ENCODE measurements at places on chromosomes 3 and 15. TPM values are rescaled to one million over a fixed set of nuclear protein-coding genes. Genes with fewer than 3 reads are reported as not detected.

Gene VIPR1
- 41.8 TPM for total RNA-seq

Gene ARF4
- 93.2 TPM for total RNA-seq

Gene DNAH1
- total RNA-seq = 1.5 TPM

Gene ANKRD63
- not detected for total RNA-seq

Gene EIF2A
- total RNA-seq = 104 TPM

Gene NEK11
- total RNA-seq = 0.92 TPM

Gene SIDT1
- 2.2 TPM for total RNA-seq

Gene NTRK3
- 2.9 TPM for total RNA-seq

DNA sequence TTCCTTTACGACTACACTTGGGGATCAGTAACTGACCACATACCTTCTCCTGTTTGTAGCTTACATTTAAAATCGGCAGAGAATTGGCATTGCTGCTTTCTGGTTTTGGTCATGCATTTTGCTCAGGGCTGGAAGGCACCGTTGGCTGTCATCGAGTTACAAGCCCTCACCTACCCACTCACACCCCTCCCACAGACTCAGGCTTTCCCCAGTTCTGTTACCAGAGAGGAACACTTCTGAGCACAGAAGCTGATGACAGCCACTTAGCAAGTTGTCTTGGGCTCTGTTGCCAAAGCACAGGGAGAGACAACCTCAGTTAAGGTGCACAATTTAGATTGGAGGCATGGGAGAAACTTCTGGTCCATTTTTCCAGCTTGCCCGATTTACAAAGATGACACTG, 204.8 kb upstream of the TOPAZ1 start:
- no peak for DNase-seq

DNA sequence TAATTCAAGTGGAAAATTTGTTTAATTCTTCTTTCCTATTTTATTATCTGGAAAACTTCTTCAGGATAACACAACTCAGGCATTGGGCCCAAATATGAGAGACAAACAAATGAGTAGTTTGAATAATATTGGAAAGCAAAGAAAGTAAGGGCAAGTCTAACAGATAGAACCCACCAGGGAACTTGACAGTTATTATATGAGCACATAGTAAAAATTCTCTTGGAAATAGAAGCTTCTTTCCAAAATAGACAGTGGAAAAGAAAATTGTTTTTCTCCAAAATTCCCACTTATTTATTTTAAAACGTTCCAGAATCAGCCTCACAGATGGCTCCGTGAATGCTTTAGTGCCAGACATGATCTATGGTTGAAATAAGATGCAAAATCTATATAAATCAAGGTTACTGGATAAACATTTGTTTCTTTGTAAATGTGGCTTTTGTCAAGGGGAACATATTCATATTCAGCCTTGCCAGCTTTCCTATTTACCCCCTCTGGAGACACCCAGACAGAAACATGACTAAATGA, 23.9 kb downstream of the LDHAL6B start:
- DNase-seq = no peak

DNA sequence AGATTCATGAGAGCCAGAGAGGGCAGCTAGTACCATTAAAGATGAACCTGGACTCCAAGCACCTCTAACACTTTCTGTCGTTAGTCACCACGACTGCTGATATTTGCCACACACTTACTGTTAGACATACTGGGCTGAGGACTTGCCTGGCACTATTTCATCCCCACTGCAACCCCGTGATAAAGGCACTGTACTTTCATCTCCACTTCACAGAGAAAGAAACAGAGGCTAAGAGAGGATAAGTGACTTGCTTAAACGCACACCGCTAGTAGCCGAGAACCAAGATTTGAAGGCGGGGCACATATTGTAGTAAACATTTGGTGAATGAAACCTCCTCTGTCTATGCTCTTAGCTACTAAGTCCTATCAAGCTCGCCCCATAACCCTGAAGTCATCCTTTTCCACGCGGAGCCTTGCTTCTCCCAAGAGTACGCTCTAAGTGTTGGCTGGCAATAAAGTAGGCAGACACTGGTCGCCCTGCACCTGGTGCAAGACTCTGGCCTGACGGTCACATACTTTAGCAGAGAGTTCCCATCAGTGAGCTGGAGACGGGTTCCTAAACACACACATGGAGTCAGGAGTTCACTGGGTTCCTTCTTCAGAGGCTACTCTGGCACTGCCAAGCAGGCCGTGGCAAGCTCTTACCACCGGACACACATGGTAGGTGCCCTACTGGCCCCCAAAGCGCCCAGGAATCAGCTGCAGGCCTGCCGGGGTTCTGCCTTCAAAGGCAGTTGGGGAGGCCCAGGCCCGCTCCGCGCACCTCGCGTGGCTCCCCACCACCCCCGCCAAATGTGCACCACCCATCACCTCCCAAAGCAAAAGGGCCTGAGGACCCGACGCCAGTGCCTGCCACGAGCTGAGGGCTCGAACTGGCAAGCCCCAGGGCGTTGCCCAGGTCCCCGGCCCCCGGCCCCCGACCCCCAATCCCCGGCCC, 951 bp downstream of the POMGNT2 start:
- DNase-seq = peak; percentile 43

- DNase-seq = no peak
These were observed 546.2 kb downstream of the GRM7 start for GRCh38 chr3:7407107-7407506.

GRCh38 chr3:38110314-38111050, 26.4 kb downstream of the ACAA1 start:
- DNase-seq = peak; percentile 29

DNA sequence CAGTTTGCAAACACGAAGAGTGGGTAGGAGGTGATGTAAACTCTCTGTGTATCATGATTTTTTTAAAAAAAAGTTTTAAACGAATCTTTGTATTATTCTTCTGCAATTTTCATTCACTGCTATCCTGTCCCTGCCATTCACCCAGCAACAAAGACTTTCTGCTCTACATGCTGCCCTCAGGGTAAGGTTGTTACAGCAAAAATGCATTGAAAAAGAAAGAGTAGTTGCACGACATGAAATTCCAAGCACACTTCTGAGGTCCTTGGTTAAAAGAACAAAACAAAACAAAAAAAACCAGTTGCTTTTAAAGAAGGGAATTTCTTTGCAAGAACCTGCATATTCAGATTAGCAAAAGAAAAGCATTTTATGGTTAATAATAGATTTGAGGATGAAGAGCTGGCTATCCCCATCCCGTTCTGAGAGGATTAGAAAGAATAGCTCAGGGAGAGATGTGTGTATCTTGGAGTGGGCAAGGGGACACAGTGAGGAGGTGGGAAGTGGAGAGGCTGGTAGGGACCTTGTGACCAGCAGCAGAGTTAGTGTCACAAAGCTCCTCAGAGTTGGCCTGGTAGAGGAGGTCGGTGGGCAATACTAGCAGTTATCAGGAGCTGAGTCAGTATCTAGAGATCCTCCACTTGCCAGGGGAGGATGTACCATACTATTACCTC, 290.8 kb downstream of the NEK10 start:
- no peak for DNase-seq

- no peak for DNase-seq
These were observed 443.3 kb downstream of the VGLL3 start for GRCh38 chr3:86547692-86548091.

DNA sequence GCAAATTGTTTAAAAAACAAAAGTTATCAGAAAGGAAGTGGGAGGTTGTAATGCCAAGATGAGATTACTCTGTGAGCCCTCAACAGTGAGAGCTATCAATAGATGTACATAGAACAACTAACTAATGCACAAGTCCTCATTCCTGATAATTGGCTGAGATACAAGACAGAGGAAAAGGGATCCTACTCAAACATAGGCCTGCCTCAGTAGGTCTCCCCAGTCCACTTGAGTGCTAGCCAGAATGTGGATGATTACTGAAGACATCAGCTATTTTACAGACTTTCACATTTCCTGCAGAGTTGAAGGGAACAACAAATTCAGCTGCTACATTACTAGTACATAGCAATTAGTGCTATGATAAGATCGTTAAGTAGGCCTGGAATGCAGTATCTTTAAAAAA, 981.9 kb downstream of the TUSC7 start:
- DNase-seq = no peak

DNA sequence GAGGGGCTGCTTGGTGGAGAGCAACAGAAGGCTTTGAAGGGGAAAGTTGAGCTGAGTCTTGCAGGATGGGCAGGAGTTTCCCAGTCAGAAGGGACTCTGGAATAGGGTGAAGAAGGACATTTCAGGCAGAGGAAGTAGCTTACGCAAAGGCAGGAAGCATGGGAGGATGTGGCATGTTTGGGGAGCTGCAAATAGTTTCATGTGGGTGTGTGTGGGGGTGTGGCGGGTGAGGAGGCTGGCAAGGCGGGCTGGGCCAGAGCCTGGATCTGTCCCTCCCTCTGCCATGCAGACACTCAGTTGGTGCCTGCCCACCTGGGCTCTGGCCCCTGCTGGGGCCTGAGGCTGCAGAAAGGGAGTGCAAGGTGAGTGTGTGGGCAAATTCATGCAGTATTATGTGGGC, 10.4 kb downstream of the TEX264 start:
- DNase-seq = no peak

DNA sequence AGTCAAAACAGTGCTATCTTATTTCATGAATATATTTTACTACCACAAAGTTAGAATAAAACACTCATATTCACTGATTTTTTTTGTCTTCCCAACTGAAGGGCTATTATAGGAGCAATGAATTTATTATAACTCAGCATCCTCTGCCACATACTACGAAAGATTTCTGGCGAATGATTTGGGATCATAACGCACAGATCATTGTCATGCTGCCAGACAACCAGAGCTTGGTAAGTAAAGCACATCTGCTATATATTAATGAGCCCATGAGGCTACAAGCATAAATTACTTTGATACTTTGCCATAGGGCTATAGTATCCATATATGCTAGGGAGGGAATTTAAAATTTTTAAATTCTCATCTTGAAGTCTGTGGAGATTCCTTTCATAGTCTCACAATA, 95.9 kb downstream of the FEZF2 start:
- no peak for DNase-seq

DNA sequence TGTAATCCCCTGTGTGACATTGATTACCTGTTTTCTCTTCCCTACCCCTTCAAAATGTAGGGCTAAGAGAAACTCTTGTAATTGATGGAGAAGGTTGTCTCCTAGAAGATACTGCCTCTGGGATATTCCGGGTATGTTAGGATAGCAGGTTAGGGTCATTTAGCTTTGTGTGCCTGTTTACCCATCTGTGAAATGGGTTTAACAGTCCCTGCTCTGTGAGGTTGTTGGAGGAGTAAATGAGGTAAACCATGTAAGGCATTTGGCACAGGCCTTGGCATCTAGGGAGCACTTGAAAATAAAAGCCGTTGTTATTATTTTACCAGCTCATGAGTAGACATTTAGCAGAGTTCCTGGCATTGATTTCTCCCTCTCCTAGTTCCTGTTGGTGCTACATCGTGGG, 16.4 kb downstream of the PTPRG start:
- DNase-seq = no peak

GRCh38 chr15:40053831-40054604, 15.0 kb upstream of the SRP14 start:
- no peak for DNase-seq

- DNase-seq = no peak
These were observed 23.7 kb upstream of the TICRR start for GRCh38 chr15:89551550-89551949.

DNA sequence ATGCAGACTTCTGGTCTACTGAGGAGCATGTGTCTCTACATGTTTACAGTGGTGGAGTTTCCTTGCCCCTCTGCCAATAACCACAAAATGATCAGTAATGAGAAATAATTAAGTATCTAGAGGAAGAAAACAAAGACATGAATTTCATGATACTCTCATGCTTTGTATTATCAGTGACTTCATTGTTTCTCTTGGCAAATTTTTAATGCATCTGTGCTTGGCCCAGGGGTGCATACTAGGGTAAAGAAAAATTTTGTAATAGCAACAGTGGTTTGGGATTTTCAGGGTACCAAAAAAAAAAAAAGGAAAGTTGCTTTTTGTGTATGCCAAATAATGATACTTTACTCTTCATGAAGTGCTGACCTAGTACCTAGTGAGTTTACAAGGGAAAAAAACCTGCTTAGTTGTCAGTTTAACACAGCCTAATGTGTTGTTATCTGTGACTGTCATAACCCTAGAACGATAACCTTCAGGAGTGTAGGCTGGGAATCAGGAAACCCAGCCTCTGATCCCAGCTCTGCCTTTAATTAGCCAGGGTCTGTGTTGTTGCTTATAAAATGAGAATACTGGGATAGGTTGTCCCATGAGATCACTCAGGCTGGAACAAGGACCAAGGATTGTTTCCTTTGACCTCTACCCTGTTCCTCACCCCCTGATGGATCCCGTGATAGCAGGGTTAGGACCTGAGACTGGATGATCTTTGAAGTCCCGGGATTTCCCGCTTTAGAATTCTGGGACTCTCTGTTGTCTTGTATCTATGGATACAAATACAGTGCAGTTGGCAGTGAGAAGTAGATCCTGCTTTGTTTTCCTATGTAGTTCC, 117.5 kb downstream of the CMSS1 start:
- no peak for DNase-seq

GRCh38 chr3:107416886-107417285, 39.6 kb downstream of the CCDC54 start:
- DNase-seq = no peak

DNA sequence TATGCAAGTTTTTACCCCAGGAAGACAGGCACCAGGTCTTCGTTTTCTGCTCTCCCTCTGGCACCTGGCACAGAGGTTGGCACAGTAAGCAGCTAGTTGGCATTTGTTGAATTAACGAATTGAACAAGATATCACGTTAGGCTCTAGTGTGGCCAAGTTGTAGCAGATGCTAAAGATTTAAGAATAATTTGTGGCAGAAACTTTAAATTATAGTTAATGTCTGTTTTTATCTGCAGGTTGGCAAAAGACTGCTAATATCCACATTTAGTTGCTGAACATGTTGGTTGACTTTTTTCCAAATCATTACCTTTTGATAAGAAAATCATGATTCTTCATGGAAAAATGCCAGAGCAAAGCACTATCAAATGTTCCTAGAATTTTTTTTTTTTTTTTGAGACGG, 8.1 kb downstream of the CHRNA5 start:
- no peak for DNase-seq

Data from liver (tissue), 10 donors.